ENCODE measurements at places on chromosomes 12 and 14.

GRCh38 chr12:119659289-119659897 is 8.5 kb upstream of the PRKAB1 start:
- peak; percentile 61 for DNase-seq

- DNase-seq: no peak
Observed at GRCh38 chr12:89041078-89041477, 311.2 kb downstream of the DUSP6 start.

DNA sequence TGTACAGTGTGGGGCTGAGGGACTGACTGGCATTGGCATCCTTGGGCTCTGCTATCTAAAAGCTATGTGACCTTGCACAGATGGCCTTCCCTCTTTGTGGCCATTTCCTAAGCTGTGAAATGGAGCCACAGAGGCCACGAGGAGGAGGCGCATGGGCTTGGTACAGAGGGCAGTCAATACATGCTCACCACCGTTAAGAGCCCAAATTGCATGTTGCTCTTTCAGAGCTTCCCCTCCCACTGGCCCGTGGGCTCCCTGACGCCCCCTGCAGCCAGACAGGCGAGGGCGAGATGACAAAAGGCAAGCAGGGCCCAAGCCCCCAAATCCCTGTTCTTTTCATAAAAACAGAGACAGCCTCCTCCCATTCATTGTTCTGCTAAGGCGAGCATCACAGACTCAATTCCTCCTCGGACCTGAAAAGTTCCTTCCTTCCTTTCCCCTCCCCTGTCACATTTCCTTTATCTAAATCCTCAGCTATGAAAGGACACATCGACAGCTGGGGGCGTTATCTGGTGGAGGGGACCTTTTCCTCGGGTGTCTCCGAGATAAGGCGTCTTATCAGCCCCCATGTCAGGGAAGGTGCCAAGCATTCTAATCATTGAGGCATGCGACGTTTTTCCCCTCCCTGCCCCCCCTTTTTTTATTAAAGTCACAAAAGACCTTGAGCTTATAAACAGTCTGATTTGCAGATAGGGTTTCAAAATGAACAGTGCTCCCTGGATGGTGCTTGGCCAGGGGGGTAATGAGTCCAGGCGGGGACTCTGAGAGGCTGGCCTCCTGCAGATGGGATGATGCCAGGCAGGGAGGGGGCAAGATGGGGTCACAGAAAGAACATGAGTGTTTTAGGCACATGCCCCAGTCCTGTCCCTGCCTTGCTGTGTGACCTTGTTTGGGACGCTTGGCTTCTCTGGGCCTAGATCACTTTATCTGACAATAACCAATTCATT is 26.4 kb downstream of the FAM222A start:
- peak; percentile 26 for DNase-seq

GRCh38 chr12:12267742-12268200 is 927 bp upstream of the LRP6 start:
- DNase-seq: peak; percentile 6

DNA sequence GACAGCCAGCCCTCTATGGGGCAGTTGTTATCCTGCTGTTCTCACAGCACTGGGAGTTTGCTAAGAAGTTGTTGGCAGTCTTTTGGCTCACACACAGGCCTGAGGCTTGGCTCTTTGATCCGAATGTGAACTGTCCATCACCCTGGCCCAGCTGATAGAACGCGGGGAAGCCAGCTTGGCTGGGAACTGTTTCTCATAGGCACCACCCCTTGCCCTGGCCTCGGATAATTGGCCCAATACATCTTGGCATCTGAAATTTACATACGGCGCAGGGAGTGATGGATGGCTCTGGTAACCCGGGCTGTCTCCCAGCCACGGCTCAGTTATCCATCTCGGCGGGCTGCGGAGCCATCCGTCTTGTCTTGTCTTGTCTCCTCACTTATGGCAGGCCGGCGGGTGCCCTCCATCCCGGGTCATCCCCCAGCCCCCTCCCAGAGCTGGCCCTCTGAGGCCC is 164.1 kb downstream of the PHETA1 start:
- no peak for DNase-seq

DNA sequence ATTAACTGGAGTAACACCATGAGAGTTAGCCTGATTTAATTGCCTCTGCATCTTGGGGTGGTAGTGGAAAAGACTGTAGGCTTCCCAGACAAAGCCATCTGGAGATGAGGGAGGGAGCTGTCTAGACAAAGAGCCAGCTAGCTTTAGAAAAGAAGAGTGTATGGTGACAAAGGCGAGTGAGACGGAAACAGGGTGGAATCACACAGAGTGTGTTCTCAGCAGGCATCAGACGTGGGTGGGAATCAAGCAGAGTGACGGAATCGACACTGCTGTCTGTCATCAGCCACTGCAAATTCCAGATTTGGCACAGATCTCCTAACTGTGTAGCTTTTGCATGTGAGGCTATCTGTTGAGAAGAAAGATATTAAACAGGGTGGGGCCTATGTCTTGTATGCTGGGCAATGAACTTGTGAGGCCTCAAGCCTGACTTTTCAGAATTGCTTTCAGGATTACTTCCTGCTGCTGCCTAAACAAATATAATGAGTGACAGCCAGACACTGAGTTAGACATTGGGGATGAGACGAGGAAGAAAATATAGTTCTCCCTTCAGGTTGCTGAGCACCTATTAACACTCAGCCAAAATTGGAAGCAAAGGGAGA is 236.5 kb upstream of the GRIP1 start:
- no peak for DNase-seq

GRCh38 chr12:121214855-121215745 is 5.2 kb downstream of the P2RX4 start:
- DNase-seq: no peak

Measured in germinal center (tissue), 1 donor.